ENCODE measurements at places on chromosomes 7 and 10.

GRCh38 chr7:55996856-55997500, 32.6 kb downstream of the NIPSNAP2 start:
- DNase-seq: no peak

GRCh38 chr7:17910377-17910776, 29.9 kb downstream of the SNX13 start:
- no peak for DNase-seq

DNA sequence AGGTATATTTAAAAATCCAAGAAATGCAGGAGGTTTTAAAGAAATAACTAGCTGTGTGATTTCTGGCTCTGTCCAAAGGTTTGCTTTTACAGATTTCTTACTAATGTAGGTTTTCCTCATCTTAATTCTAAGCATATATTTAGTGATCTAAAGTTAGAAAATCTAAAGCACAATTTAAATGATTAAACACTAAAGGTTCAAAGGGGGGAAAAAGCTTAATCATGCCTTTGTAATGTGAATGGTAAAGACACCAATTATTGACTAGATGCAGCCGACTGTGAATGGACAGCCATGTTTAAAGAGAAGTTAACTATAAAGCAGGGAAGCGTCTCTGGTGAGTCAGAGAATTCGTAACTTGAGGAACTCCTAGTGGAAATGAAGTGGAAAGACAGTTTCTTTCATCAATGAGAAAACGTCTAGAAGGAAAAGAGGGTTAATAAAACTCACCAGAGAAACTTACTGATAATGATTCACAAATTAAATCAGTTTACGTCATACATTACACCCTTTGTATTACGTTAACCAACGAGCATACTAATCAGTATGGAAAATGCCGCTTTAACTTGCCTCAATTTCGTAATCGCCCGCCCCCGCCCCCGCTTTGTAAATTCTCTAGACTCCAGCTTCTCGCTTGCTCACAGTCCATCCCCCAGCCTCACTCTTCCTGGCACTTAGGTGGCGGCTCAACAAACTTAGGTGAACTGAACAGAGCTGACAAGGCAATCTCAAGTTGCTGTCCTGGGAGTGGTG, 1.1 kb upstream of the HBP1 start:
- peak; percentile 63 for DNase-seq

- no peak for DNase-seq
Observed at GRCh38 chr10:124602121-124602561, 140.5 kb downstream of the LHPP start.

GRCh38 chr7:91151916-91152315, 112.3 kb upstream of the FZD1 start:
- DNase-seq: no peak

- no peak for DNase-seq
Observed at GRCh38 chr7:40538281-40538680, 403.5 kb downstream of the SUGCT start.

GRCh38 chr10:127836966-127837365, 55.8 kb downstream of the CLRN3 start:
- DNase-seq: no peak

DNA sequence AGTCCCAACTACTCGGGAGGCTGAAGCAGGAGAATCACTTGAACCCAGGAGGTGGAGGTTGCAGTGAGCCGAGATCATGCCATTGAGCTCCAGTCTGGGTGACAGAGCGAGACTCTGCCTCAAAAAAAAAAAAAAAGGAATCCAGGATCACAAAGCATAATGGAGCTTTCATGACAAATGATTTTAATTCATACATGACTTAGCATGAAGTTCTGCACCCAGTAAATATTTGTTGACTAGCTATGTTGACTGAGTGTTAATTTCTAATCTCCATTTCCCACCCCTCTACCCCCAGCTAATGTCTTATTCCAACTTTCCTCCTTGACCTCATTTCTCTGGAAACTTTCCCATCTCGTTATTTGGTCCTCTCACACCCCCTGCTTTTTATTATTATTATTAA, 53.3 kb downstream of the ATOH7 start:
- no peak for DNase-seq

- no peak for DNase-seq
Observed at GRCh38 chr10:43749145-43749576, 100.5 kb upstream of the ZNF32 start.

GRCh38 chr10:11299125-11299524, 281.5 kb downstream of the CELF2 start:
- DNase-seq: no peak

- DNase-seq: no peak
Observed at GRCh38 chr10:14603534-14604102, 171.1 kb downstream of the FAM107B start.

DNA sequence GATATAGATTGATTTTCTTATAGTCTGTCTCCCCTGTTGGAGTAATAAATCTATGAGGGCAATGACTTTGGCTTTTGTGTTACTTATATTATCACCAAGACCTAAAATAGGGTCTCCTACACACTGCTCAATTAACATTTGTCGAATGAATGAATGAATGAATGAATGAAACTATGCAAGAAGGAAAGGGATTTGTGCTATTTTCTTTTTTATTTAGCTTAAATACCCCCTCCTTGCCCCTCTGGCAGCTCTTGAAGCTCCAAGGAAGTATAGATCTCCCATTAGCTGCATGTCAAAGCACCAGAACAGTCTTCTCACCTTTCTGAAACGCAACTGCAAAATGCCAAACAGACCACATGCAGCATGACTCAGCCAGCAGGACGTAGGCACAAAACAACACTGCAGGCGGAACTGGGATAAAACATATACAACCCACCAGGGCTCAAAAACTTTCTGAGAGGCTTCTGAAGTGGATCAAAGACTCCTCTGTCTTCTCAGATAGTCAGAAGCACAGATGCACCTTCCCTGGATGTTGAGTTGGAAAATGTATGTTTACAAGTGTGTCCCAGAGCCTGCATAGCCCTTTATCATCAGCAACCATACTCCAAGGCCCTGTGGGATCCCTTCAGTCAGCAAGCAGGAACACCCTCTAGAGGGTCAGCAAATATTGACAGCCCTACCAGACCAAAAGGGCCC, 187.8 kb downstream of the NPSR1 start:
- no peak for DNase-seq

DNA sequence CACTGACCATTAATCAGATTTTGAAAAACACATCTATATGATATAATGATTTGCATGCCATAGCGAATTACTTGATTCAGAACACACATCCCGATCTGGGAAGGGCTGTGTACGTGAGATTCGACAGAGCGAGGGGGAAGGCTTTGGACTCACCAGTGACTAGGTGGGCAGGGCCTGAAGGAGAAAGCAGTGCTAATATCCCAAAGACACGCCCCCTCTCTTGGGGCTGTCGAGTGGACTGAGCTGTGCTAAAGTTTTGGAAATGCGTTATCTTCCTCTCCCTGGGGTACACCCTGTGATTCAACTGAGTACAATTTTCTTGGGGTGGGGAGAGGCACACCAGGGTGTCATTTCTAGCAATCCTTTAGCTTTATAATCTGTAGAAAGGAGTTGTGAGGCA, 1.8 kb downstream of the LRRC17 start:
- DNase-seq: no peak

DNA sequence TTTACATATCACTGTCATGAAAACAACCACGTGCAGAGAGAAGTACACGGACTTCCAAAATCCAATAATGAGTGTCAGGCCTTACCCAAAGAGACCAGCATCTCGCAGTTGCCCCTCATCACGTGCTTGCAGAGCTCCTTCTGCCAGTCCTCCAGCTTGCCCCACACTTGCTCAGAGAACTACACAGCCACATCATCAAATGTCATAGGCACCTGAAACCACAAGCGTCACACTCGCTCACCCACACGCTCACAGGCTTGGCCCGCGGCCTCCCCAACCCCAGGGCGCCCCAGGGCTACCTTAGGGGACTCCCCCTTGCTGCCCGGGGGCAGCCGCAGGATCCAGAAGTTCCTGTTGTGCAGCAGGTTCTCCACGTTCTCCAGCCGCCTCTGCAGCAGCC, 123.4 kb upstream of the ZNF746 start:
- no peak for DNase-seq

DNA sequence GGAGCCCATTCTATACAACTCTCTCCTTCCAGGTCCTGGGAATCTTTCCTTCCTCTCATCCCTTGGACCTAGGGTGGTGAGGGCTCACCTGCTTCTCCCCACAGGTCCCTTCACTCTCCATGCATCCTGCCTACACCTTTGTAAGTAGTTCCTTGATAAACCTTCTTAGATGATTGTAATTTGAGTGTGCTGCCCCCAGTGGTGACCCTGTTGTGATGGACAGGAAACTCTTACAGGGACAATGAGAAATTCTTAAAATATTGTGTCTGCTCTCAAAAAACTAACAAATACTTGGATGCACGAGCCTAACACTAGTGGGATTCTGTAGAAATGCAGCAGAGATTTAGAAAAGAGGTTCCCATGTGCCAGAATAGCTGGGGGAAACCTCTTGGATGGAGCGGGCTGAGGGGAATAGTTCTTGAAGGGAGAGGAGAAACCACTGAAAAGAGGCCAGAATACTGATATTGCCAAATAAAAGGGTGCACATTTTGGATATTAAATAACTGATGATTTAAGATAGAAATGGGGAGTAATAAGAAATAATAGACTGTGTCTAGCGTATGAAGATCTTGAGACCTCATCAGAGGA, 6.7 kb upstream of the PAXIP1 start:
- DNase-seq: no peak

DNA sequence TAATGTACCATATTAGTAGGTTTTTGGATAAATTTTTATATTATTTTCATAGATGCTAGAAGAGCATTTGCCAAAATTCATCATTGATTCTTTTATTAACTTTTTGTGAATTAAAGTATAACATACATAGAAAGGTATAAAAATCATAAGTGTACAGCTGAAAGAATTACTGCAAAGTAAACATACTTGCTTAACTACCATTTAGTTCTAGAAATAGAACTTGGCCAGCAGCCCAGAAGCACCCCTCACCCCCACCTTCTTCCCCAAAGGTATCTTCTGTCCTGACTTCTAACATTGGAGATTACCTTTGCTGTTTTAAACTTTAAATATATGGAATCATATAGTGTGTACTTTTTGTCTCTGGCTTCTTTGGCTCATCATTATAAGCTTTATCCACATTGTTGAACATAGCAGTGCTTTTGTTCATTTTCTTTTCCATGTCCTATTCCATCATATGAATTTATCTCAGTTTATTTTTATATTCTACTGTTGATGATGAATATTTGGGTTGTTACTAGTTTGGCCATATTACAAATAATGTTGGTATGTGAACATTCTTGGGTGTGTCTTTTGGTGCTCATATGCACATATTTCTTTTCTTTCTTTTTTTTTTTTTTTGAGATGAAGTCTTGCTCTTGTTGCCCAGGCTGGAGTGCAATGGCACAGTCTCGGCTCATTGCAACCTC, 142.8 kb downstream of the ADK start:
- DNase-seq: peak; percentile 10

GRCh38 chr10:77633376-77633775, 4.2 kb downstream of the KCNMA1 start:
- no peak for DNase-seq

DNA sequence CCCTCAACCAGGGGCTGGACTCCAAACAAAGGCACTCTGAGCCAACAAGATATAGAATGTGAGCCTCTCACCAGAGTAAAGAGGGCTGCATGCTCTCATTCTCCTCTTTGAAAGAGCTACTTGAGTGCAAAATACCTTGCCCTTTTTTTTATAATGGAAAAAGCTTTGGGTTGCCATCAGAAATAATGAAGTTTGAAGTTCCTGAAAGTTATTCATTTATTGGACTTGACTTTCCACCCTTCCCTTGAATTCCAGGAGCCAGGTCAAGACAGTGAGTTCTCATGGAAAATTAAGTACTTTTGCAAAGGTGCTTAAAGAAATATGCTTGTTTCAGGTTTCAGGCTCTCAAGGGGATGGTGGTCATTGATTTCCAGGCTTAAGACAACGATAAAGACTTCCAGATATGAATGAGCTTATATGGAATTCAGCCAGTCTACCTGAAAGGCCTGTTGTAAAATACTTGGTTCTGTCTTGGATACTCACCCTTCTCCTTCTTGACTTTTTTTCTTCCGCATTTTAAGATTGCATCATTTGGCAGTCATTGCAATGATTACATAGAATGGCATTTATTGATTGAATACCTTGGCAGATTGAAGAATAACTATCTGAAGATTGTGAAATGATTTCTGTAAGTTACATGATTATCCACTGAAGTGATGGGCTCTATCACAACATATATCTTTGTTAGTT, 696.4 kb downstream of the INHBA start:
- DNase-seq: no peak

DNA sequence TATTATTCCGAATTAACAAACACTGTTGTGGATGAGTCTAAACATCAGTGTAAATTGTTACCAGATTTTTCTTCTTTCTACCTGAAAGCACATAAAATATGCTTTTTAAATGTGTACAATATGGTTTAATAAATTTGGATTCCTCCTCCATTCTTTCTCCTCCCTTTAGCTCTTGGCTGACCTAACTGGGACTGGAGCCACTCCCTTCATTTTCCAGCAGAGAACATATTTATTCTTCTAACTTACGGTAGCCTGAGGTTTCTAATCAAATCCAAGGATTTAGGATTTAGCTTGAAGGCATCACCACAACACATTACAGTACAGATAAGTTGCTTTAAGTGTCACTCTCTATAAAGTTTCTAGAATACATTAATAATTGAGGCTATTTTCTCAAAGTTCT, 88.2 kb upstream of the SEMA3C start:
- DNase-seq: no peak

DNA sequence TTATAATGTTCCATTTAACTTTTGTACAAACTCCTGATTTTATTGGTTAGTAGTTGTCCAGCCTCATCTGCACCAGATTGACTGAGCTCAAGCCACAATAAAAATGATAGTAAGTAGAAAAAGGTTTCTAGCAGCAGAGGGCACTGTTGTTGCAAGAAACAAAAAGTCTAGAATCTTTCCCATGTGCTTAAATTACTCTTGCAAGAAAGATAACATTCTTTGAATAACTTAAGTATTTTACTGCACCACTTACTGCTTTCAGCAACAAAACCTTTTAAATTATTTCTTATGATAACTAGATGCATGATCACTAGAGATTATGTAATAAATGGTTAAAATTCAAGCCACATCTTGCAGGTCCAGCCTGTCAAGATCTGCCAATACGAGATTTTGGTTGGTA, 27.0 kb downstream of the LMOD2 start:
- DNase-seq: peak; percentile 35

- no peak for DNase-seq
Observed at GRCh38 chr7:30175180-30175579, 40.4 kb downstream of the MTURN start.

DNA sequence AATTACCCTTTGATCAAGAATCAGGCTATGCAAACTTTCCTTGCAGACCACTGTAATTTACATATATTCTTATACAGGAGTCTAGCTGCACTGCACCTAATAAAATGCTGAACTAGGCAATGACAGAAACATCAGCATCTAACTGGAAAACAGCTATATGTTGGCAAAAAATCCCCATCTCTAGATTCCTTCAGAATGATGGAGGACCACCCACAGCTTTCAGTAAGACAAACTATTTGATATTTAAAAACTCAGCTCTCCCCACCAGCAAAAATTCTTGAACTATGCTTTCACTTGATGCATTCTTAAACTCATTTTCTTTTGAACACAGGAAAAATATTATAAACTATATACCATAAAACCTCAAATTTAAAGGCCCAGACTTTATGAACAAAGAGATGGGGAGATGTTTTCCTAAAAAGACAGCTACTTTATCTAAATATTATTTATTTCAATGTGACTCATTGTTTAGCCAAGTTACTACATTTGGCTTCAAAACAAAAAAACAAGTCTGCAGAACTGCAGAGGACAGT, 77.4 kb downstream of the SEMA3C start:
- DNase-seq: no peak

GRCh38 chr10:79347894-79348639, 798 bp downstream of the PPIF start:
- no peak for DNase-seq

GRCh38 chr10:110742801-110743200, 98.7 kb downstream of the RBM20 start:
- no peak for DNase-seq
